ENCODE measurements at places on chromosomes 5 and 9.

DNA sequence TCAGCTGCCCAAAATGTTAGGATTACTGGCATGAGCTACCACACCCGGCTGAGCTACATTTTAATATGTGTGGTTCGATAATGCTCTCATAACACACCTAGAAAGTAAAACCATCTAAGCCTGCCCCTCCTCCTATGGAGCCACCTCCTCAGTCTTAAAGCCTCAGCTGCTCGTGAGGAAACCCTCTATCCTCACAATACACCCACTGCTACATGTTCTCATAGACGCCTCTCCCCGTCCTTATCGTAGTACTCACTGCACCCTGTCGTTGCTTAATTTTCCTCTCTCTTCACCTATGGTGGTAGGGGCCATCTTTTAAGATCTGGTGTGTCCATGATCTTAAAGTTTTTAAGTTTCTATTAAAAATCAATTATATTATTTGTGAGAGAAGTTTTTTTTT is 72.9 kb downstream of the RCL1 start:
- no peak for DNase-seq

DNA sequence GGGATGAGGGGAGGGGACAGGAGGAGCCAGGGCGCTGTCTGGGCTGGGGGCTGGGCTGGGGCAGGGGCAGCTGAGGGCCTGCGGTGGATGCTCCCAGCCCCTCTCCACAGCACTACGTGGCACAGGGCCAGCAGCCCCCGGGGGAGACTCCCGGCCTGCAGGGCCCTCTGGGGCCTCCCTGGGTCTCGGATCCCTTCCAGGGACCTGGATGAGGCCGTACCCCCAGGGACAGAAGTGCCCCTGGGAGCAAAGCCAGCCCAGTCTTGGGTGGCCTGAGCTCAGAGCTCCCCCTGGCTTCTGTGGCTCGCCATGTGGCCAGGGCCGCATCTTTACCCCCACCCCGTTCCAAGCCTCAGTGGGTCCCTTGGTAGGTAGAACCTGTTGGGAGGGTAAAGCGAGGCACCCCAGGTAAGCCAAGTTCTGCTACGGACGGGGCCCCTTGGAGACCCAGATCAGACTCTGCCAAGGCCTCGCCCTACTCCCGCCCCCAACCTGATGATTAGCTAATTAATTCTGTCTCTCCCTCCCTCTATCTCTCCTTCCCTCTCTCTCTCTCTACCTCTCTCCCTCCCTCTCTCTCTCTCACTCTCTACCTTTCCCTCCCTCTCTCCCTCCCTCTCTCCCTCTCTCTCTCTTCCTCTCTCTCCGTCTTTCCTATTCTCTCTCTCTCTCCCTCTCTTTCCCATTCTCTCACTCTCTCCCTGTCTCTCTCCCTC is 24.3 kb downstream of the KCNT1 start:
- DNase-seq = no peak

DNA sequence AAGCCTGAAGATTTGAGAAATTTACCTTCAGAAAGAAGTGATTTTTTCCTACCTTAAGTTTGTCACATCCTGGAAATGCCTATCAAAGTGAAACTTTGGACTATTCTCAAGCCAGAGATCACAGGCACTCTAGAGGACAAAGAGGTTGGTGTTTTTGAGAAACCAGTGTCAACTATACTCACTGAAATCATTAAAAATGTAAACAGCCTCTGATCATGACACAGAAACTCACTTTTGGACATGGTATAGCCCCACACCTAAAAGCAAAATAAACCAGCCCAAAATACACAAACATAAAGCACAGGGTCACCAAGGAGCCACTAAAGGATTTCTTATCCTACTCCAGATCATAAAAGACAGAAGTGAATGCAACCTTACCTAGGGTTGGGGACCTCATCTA is 65.7 kb upstream of the ICE1 start:
- no peak for DNase-seq

- no peak for DNase-seq
Measured at GRCh38 chr5:160616712-160617497, 195.2 kb downstream of the PTTG1 start.

DNA sequence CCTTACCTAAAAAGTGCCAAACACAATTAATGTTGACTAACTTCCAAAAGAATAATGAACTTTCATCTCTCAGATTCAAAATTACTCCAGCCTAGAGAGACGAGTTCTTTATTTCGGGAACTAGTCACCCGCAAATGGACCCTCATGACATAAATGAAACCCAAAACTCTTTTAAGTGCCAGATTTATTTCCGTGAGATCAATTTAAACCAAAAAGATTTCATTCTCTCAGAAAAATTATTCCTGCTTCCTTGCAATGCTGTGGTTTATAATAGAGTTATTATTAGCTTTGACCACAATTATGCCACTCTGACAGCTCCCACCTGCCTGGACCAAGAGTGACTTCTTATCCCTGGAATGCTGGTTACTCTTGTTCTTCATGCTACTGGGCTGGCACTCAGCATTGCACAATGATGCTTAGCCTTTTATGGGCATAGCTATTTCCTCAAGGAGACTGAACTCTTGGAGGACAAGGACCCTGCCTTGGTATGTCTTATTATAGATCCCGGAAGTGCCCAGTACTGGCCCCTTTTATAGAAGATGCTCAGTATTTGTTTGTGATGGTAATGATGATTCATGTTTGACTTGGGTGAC is 183.5 kb downstream of the SNX18 start:
- no peak for DNase-seq

GRCh38 chr9:123111427-123112014 is 78.1 kb downstream of the GPR21 start:
- DNase-seq = no peak

DNA sequence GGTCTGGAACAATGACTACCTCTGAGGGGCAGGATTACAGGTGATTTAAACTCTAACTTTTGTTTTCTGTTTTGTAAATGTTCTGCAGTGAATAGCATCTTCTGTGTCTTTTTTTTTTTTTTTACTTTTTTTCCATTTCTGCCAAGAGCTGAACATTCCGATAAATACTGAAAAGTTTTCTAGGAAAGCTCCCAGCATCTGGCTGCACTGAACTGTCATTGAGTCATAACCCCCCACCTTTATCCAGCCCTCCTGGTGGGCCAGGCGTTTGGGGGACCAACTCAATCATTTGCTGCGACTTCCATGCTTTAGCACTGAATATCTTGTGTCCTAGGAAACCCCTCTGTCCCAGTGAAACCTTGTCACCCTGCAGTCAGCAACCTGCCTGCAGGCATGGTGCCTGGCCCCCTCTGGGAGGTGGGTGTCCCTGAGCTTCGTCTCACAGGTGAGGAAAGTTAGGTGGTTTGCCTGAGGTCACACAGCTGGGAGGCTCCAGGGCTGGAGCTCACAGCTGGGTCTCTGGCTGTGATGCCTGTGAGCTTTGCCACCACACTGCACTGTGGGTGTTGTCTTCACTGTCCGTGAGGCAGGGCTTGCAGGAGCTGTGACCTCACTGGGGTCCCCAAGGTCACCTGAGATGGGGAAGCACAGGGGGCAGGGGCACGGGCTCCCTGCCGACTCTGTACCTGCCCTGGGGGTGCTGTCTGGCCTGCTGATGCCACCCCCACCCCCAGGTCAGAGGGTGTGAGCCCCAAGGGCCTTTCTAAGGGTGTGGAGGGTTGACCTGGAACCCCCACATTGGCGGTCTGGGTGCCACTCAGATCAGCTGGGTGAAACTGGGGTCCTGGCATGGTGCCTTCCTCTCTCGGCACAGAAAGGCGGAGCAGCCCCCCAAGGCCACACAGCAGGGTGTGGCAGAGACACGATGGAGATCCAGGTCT is 14.1 kb downstream of the PLPP7 start:
- no peak for DNase-seq

GRCh38 chr5:109701792-109702191 is 12.1 kb downstream of the MAN2A1 start:
- DNase-seq = no peak

DNA sequence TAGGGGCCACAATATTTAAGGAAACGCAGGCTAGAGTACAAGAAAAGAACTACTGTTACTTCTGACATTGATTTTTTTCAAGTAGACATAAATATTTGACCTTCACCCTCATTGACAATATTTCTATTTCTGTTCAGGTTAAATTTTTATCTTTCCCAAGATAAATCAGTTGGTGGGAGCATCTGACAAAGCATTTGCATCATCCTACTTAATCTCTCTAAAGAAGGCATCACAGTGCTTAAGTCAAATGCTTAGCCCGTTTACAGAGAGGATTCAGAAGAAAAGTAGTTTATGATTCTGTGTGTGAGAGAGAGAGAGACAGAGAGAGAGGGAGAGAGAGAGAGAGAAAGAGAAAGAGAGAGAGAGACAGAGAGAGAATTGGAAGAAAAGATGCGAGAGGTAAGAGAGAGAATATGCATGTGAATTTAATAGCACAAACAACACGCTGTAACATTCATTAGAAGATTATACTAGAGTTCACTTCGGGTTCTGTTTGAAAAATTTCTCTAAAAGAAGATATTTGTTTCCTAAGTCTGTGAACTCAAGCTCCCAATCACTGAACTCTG is 1093.3 kb upstream of the CDH6 start:
- DNase-seq = no peak

DNA sequence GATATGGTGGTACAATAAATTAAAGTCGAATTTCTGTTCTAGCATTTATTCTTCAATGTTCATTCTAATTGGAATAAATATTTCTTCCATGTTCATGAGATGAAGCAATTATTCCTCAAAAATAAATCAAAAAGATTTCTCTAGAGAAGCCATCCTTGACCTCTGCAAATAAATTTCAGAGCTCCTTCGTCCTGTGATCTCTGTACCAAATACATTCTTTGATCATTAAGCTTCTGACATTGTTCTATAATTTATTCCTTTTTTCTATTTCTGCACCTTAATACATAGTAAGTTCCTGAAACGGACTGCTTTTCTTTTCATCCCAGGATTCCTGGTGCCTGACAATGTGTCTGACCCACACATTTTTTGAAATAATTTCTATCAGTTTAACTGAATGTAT is 1039.3 kb upstream of the TYRP1 start:
- DNase-seq = no peak

GRCh38 chr5:122236270-122237040 is 75.6 kb upstream of the SNCAIP start:
- no peak for DNase-seq
